Glomerular endothelial cell (primary cell): ENCODE measurements at places on chromosomes 4 and X. TPM values are rescaled to one million over a fixed set of nuclear protein-coding genes. Genes with fewer than 3 reads are reported as not detected.

Gene CSAG2
- not detected in 2 replicates for total RNA-seq

Gene FTSJ1
- total RNA-seq = 55.6 and 77.5 TPM in 2 replicates

Gene CXCL3
- total RNA-seq = 4.3 and 21.2 TPM in 2 replicates

Gene FHIP1A
- total RNA-seq = 0.73 and 1.3 TPM in 2 replicates

Gene DGKK
- not detected in 2 replicates for total RNA-seq

Gene IL21
- not detected in 2 replicates for total RNA-seq

Gene PRRG1
- total RNA-seq = 38.4 and 54.9 TPM in 2 replicates

Gene ERCC6L
- 1.2 and 2.0 TPM in 2 replicates for total RNA-seq

Gene BST1
- total RNA-seq = 43.2 and 88.9 TPM in 2 replicates

Gene AMTN
- not detected in 2 replicates for total RNA-seq

Gene RASGEF1B
- total RNA-seq = 0.10 and 0.88 TPM in 2 replicates

Gene PRKG2
- 0.06 and 0.82 TPM in 2 replicates for total RNA-seq

Gene STARD8
- 7.5 and 12.7 TPM in 2 replicates for total RNA-seq

Gene KLB
- not detected in 2 replicates for total RNA-seq

Gene CAPN6
- not detected in 2 replicates for total RNA-seq

Gene PLK4
- total RNA-seq = 7.4 and 9.1 TPM in 2 replicates
